Activated CD4-positive, alpha-beta T cell treated with anti-CD3 and anti-CD28 coated beads for 4 hours (primary cell): ENCODE measurements at places on chromosomes 2 and 18.

GRCh38 chr2:45329045-45329677 is 281.9 kb downstream of the SRBD1 start:
- DNase-seq: no peak

DNA sequence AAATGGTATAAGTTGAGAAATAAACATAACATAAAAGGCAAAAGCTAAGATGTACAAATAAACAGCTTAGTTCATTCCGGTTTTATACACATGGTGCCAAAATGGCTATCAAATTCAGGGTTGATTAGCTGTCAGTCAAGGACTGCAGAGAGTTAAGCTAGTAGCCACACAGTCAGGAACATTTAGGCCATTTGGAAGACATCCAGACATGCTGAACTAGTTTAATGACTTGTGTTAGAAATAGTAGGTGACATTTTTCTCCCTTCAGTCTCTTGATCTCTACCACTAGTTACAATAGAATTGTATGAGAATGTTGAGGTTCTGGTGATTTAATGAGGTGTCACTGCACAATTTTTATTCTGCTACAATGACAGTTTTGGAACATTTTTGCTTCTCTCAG is 394.4 kb upstream of the SPHKAP start:
- DNase-seq: no peak

GRCh38 chr2:113123726-113124125 is 3.7 kb upstream of the IL1RN start:
- no peak for DNase-seq

GRCh38 chr2:174044556-174044955 is 79.4 kb upstream of the SP3 start:
- DNase-seq: no peak

DNA sequence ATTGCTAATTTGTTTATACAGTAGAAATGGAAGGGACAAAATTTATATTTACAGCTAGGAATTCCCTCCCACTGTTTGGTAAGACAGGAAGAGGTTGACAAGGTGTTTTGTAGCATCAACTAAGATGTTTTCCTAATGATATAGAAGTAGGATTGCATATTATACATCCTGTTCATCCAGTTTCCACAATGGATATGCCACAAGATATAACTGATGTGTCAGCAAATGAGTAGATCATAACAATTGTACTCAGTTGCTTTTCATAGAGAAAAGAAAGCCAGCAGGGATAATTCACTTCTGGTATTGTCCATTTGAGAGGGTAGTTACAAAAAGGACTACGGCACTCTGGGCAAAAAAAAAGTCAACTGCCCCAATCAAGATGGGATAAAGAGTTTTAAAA is 102.7 kb downstream of the CALCRL start:
- no peak for DNase-seq

- DNase-seq: no peak
These were observed 66.3 kb upstream of the NABP1 start for GRCh38 chr2:191611614-191612013.

- no peak for DNase-seq
These were observed 78.8 kb upstream of the PELI1 start for GRCh38 chr2:64223055-64223454.

GRCh38 chr2:207141386-207141785 is 24.4 kb downstream of the KLF7 start:
- no peak for DNase-seq

GRCh38 chr18:45777393-45777792 is 48.1 kb upstream of the SIGLEC15 start:
- DNase-seq: no peak

- DNase-seq: no peak
These were observed 55.9 kb downstream of the PLA2R1 start for GRCh38 chr2:160006475-160006874.

GRCh38 chr18:47929681-47930198 is 719 bp downstream of the SMAD2 start:
- no peak for DNase-seq

- no peak for DNase-seq
These were observed 44.5 kb downstream of the SH3RF3 start for GRCh38 chr2:109173311-109174171.

DNA sequence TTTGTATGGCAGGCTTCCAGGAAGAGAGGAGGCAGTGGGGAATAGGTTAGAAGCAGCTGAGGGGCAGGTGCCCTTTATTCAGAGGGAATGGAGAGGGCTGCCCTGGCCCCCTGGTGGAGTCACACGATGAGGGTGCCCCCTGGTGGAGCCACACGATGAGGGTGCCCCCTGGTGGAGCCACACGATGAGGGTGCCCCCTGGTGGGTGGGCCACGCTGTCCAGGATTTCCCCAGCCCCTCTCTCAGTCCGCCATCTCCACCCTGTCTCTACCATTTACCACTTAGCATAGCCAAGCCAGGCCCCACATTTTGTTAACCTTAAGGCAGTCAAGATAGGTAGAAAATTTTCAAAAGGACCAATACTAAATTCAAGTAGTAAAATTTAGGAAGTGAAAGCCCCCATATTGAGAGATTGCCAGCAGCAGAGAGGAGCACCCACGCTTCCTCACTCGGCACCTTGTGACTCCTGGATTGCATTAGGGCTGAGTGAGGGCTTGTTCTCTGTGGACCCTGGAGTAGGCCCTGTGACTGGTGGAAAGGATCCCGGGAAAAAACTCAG is 10.4 kb upstream of the FAM228A start:
- peak; percentile 9 for DNase-seq

- no peak for DNase-seq
These were observed 5.4 kb upstream of the SATB2 start for GRCh38 chr2:199462956-199463692.

GRCh38 chr2:105682401-105682800 is 62.3 kb upstream of the NCK2 start:
- DNase-seq: no peak

DNA sequence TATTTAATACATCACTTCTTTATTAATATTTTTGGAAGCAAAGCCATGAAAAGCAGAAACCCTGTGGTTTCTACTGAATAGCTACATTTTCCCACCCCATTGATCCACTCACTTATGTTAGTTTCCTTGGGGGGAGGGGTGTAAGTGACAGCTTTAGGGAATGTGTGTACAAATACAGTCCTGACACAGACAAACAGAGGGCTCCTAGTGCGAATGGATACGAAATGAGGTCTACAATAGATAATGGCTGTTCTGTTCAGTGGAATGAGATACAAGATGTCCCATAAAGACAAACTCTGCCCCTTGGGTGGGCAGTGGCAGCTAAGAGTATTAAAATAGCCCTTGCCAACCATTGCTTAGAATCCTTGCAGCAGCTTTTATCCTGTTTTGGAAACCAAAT is 312.9 kb downstream of the NCKAP5 start:
- DNase-seq: no peak

DNA sequence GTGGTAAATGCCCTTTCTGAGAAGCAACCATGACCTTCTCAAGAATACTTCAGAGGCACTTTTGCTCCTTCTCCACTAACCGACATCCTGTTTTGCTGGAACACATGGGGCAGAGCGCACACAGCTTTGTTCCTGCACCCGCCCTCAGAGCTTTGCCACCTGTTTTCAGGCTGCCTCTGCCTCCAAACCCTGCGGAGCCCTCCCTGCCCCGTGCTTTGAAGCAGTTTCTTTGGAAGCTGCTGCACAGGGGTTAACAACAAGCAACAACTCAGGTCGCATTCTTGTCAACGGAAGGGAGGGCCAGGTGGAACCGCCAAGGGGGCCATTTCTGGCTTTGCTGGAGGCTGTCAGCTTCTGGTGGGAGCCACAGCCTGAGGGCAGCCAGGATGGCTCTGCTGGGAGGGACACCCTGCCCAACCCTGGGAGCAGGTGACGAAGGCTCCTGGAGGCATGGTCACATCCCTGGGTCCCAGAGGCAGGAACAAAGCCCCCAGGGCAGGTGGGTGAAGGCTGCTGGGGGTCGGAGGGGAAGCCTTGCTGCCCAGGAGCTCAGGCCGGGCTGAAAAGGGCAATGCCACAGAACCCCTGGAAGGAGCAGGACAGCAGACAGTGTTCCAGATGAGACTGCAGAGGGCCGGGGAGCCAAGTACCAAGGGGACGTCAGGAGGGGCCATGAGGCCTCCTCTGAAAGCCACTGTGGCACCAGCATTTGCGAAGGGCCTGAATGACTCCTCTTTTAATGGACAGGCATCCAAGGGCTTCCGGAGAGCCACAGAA is 46.8 kb downstream of the MRPS5 start:
- DNase-seq: peak; percentile 67

GRCh38 chr18:35247412-35248249 is 6.8 kb downstream of the ZNF397 start:
- DNase-seq: no peak

DNA sequence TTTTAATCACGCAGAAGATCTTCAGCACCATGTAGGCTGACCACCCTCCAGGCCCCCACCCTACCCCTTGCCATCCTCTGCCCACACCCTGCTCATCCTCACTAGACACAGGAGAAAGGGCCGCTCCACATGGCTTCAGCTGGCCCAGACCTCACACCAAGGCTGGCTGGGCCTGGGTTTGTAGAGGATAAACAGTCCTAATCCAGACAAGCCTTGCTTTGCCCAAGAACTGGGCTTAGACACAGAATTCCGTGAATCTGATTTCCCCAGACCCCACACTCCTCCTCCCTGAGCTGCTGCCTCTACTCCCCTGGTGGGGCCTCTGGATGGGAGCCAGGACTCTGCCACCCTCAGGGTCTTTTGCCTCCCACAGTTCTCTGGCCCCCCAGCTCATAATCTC is 185.3 kb downstream of the CYP26B1 start:
- DNase-seq: no peak

DNA sequence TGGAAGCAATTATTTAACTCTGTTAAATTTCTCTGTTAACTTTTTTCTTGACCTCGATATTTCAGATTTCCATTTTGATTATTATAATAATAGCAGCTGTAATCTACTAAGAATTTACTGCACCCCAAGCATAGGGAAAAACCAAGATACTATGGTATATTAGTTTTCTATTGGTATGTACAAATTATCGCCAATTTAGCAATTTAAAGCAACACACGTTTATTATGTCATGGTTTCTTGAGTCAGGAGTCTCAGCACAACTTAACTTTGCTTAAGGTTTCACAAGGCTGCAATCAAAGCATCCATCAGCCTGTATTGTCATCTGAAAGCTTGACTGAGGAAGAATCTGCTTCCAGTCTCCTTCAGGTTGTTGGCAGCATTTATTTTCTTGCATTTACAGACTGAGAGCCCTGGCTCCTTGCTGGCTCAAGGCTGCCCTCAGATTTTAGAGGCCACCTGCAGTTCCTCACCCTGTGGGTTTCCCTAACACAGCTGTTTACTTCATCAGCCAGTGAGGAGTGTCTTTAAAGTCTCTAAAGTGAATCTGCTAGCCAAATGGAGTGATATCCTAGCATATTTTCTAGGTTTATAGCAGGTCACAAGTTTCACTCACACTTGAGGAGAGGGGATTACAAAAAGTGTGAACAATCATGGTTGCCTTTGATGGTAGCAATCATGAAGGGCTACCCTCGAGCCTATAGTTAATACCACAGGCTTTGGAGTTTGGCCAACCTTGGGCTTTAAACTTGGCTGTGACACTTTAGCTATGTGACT is 4.4 kb upstream of the VPS54 start:
- DNase-seq: no peak

DNA sequence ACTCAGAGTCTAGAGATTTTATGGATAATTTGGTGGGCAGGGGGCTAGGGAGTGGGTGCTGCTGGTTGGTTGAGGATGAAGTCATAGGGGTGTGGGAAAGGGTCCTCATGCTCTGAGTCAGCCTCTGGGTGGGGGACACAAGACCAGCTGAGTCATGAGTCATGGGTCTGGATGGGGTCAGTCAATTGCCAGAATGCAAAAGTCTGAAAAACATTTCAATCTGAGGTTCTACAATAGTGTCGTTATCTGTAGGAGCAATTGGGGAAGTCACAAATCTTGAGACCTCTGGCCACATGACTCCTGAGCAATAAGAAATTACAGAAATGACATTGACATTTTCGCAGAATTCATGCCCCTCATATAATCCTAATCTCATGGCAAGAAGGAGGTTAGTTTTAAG is 15.1 kb downstream of the NMS start:
- DNase-seq: no peak

GRCh38 chr2:203685081-203685621 is 21.3 kb upstream of the CD28 start:
- no peak for DNase-seq

GRCh38 chr2:170588729-170589128 is 126.4 kb upstream of the SP5 start:
- DNase-seq: no peak

DNA sequence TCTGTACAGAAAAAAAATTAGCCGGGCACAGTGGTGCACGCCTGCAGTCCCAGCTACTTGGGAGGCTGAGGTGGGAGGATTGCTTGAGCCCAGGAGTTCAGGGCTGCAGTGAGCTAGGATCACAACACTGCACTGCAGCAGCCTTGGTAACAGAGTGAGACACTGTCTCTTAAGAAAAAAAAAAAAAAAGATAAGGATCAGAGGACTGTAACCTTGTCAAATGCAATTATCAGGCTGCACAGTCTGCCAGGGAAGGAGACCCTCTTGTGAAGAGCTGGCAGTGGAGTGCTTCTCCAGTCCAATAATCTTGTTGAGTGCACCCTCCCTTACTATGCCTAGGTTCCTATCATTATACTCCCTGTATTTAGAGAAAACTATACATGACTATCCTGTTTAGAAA is 330.7 kb downstream of the PDE11A start:
- DNase-seq: no peak

GRCh38 chr2:12750166-12750905 is 33.6 kb downstream of the TRIB2 start:
- DNase-seq: no peak

DNA sequence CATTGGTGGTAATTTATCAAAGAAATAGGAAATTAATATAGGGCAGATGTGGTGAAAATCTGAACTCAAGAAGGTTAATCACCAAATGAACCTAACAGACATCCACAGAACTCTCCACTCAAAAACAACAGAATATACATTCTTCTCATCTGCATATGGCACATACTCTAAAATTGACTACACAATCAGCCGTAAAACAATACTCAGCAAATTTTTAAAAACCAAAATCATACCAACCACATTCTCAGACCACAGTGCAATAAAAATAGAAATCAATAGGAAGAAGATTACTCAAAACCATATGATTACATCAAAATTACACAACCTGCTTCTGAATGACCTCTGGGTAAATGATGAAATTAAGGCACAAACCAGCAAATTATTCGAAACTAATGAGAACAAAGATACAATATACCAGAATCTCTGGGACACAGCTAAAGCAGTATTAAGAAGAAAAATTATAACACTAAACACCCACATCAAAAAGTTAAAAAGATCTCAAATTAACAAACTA is 31.0 kb downstream of the RBM43 start:
- no peak for DNase-seq

DNA sequence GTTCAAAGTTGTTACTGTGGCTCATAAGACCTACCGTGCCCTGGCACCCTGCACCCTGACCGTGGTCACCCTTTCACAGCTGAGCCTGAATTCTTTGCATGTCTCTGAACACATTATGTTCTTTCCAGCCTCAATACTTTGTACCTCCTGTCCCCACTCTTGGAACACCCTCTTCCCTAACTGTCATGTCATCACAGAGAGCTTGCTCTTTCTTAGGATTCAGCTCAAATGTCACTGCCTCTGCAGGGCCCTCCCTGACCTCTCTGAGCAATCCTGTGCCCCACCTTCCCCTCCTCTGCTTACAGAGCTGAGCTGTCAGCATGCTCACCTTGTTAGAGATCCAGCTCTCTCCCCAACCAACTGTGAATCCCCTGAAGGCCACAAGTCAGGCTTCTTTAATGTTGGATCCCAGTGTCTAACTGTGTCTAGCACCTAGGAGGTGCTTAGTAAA is 15.0 kb downstream of the PRKAG3 start:
- no peak for DNase-seq
